ENCODE measurements at places on chromosomes 7 and 10.

DNA sequence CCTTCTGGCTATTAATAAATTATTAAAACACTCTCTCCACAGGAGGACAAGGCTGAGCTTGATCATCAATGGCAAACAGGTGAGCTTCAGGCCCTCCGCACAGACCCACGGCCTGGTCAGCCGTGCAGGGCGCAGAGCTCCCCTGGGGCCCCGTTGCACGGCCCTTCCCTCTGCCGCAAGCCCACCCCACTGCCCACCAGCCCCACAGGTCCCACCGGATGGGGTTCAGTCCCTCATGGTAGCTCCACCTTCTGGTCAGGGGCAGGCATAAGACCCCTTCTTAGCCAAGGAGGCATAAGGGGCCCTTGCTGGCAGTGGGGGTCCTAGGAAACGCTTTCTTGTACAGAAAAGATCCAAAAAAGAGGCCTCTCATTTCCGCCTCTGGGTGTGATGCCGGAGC, 84.6 kb downstream of the MAD1L1 start:
- DNase-seq = no peak

DNA sequence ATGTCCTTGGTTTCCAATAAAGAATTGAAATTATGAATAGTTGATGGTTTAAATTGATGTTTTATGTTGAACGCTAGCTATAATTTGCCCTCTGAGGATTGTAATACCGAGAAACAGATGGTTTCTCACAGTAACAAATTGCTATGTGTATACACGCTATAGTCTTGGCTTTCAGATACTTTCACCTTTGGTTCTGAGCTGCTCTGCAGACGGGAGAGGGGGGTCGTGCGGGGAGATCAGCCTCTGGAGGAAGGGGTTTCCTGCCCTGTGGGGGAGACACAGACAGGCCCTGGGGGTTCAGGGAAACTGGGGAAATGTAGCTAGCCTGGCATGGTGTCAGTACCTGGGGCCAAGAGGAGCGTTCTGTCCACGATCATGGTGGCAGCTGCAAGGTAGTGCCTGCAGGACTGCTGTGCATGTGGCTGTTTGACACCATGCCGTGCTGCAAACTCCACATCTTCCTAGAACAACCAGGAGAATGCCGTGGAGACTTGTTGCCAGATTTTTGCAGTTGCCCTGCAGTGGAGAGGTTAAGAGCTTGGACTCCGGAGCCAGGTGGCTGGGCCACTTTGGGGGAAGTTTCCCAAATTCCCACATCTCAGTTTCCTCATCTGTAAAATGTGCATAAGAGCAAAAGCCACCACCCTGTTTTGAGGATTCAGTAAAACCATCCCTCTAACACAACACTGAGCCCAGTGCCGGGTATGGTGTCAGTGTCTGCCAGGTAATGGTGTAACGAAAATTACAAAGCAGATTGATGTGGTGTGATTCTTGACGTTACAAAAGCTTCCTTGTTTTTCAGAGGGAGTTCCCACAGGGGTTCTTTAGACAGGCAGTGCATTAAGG, 167.9 kb downstream of the CUX1 start:
- no peak for DNase-seq

GRCh38 chr7:99928994-99929729, at the start of gene GJC3:
Gene GJC3 (minus strand): TSS chr7:99929620. CDS start chr7:99929620, 0 bp downstream.
- DNase-seq = peak; percentile 44

- DNase-seq = no peak
Observed at GRCh38 chr10:124092250-124092859, 1.0 kb downstream of the CHST15 start.

DNA sequence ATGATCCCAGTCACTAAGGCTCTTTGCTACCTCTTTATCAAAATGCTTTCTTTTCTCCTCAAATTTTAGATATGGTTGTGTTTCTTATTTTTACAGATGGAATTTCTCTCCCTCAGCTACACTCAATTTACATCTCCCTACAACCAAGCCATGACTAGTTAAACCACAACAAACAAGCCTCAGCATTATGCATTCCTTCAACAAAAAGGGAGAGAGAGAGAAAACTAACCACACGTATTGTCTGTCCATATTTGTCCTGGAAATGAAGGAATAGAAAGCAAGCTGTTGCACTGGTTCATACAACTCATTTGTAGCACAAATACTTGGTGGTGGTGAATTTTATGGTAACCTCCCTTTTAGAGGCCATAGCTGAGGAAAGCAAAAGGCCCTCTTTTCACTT, 286.4 kb downstream of the AHR start:
- DNase-seq = no peak

DNA sequence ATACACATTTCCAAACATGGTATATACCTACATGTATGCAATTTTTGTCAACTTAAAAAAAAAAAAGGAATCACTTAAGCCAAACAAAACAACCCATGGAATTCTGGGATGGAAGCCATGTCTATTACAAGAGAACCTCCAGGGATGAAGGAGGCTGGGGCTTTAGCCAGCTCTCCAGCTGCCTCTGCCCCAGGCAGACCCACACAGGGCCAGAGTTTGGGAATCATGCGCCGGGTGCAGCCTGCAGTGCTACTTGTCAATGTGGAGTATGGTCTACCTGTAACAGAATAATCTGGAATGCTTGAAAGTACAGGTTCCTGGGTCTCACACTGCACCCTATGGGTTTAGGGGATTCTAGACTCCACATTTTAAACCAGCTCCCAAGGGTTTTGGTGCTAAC, 10.8 kb downstream of the ATP6V0E2 start:
- no peak for DNase-seq

DNA sequence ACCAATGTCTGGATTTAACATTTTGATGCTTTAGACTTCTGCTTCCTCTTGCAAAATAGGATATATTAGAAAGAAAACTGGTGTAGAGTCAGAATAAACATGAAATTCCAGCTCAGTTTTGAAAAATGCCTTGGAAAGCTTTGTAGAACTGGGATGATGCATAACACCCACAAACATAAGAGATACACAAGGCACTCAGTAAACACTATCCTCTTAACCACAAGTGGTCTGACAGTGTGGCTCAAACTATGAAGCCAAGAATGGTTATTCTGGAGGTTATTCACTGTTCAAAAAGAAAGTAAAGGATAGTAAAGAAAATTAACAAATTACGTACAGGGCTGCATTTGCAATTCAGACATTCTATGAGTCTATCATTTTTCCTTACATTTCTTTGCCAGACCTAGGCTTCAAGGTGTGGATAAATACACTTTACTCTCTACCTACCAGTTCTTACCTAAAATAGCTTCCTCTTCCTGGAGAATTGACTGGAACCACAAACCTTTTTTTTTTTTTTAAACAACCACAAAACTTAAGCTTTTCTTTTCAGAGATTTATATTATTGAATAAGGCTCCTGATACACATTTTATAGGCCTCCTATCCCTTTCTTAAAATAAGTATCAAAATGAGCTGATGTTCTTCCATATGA, 9.0 kb upstream of the RSBN1L start:
- DNase-seq = no peak

- no peak for DNase-seq
Observed at GRCh38 chr7:41928166-41928565, 225.3 kb upstream of the INHBA start.

DNA sequence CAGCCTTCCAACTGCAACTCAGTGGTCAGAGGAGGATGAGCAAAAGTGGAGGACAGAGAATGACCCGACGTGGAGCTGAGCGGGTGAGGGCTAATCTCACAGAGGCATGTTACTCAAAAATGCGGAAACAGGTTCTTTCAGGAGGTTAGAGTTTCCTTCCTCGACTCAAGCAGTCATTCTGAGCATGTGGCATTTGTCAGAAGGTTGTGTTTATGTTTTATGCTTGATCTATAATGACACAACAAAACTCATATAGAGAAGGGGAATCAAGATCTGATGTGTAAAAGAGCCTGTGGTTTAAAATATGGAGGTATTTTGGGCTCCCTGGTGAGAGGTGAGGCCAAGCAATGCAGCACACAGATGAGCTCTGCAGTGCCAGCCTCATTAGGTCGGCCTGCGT, 311.4 kb downstream of the ADARB2 start:
- no peak for DNase-seq

DNA sequence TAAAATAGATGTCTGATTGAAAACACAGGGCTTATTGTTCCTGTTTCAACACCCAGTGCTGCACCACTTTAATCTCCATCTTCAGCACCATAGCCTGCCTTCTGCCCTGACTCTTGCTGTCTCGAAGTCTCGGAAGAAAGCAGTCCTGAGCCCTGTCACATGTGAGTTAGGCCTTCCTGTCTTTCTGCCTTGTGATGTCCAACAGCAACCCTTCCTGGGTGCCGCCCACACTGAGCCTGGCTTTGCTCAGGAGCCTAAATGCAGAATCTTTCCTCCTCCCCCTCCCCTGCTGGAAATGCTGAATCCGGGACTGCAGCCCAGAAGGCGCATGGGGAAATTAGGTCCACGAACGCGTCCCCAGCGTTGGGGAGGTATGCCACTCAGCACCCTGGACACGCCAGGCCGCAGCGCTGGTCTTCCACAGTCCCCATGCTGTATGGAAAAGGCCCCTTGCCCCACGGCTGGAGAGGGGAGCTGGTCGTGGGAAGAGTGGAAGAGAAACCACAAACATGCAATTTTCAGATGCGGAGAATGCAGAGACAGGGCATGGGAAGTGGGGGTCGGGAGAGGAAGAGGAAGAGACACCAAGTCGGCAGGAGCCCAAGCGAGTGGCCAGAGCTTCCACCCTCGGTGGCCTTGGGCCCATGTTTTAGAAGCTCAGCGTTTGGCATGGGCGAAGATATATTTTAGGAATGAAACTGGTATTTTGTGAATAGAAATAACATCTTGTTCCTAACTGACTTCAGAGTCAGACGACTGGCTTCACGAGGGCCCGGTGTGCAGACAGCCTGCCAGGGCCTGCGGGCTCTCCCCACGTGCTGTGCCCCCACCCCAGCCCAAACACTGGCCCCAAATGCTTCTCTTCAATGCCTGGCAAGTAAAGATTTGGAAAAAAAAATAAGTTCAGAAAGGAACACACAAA, 656.1 kb upstream of the FOXK1 start:
- DNase-seq = no peak

DNA sequence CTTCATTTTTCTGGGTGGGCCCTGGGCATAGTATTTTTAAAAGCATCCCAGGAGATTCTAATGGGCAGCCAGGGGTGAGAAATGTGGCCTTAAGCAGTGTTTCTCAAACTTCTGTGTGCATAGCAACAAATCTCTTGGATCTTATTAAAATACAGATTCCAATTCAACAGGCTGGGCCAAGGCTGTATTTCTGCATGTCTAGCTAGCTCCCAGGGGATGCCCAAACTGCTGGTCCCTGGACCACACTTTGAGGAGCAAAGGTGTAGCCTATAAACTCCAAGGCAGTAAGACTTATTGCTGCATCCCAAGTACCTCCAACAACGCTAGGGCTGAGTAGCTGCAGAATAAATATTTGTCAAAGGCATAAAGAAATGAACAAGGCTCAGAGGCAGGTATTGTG, 292.9 kb upstream of the ZMIZ1 start:
- DNase-seq = no peak

DNA sequence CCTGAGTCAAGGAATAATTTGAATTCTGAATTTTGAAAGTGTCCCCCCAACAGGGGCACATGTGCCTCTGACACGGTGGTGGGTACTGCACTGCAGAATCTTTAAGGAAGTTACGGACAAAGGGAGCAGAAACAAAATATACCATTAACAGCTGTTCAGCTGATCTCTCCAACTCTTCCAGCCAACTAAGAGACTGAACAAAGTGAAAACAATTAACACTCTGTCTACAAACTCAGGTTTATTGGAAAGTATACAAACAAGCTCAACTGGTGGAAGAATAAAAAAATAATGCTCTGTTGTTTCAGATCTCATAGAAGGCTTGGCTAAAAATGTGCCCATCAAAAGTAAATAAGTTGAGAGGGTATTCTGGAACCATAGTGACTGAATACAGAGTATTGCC, 34.4 kb downstream of the ASB4 start:
- no peak for DNase-seq

GRCh38 chr7:77157446-77157845, 35.0 kb downstream of the CCDC146 start:
- DNase-seq = peak; percentile 12

DNA sequence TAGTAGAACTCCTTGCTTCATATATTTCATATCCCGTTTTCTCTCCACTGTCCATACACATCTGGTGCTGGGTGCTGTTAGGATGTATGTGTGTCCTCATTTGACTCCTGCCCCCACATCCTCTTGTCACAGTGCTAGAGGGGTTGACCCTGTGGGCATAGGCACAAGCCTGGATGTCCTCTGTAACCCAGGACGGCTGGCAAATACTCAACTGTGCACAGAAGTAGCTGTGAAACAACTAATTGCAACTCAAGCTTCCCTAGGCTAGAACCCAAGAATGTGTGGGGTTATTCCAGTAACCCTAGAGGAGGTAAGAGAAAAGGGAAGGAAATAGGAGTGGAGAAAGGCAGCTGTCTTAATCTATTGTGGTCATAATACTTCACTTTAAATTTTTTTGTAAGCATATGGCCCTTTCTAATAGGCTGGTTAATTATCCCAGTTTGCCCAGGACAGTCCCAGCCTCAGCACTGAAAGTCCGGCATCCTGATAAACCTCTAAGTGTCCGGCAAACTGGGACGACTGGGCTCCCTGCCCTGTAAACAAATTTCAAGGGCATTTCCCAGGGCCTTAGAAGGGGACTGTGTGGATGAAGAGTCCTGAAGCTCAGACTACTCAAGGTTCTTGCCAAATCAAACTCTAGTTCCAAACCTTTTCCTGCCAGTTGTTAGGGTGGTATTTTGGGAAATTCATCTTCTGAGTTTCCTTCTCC, 283.2 kb upstream of the CELF2 start:
- no peak for DNase-seq

DNA sequence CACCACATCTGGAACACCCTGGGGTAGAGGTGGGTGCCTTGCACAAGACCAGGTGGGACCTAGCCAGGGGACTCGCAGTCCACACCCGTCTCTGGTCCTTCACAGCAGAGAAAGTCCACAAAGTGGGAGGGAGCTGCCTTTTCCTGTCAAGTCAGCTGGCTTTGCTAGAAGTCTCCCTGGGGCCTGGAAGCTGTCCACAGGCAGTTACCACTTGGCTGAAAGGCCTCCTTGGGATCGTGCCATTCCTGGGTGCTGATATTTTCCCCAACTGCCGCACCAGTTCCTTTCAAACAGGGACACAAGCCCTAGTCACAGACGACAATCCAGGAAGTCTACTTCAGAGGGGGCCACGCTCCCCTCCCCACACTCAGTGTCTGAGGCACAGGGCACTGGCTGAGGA, 75.4 kb downstream of the AFAP1L2 start:
- no peak for DNase-seq

DNA sequence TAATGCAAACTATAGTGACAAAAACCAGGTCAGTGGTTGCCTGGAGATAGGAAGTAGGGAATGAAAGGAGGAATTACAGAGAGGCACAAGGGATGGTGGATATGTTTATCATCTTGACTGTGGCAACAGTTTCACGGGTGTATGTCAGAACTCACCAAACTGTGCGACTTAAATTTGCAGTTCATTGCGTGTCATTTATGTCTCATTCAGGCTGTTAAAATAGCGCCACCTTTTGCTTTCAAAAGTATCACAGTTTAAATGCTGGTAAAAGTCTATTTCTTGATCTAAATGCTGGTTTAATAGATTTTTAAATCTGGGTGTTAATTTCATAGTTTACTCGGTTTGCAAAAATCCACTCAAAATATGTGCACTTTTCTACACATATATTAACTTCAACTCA, 51.0 kb downstream of the PTTG1IP2 start:
- no peak for DNase-seq

All from CD4-positive, alpha-beta T cell treated with Interleukin-4 for 4 hours (primary cell).